NCI-H69 (cell line): ENCODE measurements at places on chromosomes 3 and 15.
A peak's percentile ranks its signal among the peaks of the same experiment; 100 is the strongest.

GRCh38 chr3:109112946-109113760 lies 4.8 kb downstream of the MORC1 start:
- no peak for DNase-seq

- DNase-seq = peak; percentile 91
These were observed 486 bp downstream of the CDIN1 start for GRCh38 chr15:36579792-36580431.

DNA sequence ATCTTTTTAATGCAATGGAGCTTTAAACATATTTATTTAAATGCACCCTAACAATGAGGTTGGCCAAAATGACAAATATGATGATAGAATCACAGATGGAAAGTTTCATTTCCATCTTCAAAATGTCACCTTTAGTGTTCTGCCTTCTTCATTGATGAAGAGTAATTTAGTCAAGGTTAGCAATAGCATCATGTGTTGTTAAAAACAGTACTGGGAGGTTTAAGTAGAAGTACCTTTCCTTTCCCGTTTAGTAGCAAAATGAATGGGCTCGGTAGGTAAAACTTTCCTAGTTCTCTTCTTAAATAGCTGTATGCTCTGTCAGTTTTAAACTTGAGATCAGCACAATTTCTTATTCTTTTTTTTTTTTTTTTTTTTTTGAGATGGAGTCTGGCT lies 35.1 kb downstream of the EIF2AK4 start:
- DNase-seq = no peak

- no peak for DNase-seq
These were observed 1.2 kb upstream of the C15orf40 start for GRCh38 chr15:83012636-83013035.

DNA sequence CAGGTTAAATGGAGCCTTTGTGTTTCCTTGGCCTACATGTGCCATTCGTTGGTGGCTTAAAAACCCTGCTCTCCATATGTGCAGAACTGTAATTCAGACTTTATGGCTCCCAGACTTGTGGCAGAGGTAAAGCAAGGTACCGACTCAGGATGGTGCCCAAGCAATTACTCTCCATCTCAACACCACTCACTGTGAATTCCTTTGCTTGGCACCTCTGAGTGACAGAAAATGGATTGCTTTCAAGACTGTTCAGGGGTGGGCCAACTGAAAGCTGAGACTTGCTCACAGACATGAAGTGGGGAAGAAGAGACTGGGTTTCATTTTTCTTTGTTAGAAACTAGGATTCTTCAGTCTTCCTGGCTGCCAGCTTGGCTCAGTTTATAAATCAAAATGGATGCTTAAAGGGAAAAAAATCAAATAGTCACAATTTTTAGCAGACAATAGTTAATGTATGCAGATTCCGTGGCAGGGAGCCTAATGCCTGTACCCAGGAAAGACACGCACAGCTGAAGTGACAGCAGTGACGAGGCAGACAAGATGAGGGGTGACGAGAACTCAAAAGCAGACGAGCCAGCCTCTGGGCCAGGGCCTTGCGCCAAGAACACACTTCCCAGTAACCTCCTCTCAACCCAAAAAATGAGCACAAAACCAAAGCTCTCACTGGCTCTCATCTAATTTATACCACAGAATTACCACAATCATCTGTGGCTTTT lies 207.9 kb upstream of the SLC2A2 start:
- no peak for DNase-seq

- DNase-seq = no peak
These were observed 73.1 kb upstream of the SAMMSON start for GRCh38 chr3:69926385-69926784.

GRCh38 chr3:81788610-81789009 lies 27.2 kb upstream of the GBE1 start:
- no peak for DNase-seq

GRCh38 chr3:108099679-108100428 lies 9.0 kb upstream of the CD47 start:
- no peak for DNase-seq

DNA sequence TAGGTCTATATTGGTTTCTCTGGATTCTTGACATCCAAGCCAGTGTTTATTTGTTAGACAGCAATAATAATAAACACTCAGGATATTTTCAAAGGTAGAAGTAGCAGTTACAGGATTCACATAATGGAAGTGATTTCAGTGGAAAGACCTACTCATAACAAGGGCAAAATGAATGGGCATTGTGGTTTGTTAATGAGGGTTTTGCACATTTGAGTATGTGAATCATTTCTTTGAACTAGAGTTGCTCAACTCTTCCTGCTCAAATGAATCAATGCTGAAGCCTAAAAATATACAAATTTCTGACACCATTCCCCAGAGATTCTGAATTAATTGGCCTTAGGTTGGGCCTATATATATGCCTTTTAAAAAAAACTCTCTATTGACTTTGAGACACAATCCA lies 4.1 kb upstream of the COL6A5 start:
- no peak for DNase-seq

DNA sequence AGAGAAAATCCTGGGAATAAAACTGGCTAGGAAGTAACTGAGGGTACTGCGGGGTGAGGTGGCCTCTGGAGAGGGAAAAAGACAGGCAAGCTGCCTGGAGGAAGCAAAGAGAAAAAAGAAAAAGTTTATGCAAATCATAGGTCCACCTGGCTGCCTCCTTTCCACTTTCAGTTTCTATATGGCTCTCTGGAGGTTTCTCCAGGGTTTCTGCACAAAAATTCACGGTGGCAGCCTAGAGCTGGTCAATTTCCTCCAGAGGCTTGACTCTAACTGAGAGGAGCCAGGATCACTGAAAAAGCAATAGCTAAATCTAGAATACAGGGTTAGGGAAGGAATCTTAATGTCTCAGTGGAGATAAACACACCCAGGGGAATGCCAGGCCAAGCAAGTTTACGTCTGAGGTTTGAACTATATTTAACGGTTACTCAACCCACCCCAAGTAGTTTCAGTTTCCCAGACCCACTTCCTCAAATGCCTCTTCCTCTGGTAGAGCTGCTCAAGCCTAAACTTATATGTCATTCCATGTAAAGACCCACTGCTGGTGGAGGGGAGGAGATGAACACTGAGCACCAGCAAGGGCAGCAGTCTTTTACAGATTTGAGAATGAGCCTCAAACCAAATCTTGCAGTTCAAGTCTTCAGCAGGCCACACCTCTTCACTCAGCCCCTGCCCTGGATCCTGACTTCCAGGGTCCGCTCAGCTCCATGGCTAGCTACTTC lies 5.7 kb downstream of the LYSMD2 start:
- DNase-seq = no peak

DNA sequence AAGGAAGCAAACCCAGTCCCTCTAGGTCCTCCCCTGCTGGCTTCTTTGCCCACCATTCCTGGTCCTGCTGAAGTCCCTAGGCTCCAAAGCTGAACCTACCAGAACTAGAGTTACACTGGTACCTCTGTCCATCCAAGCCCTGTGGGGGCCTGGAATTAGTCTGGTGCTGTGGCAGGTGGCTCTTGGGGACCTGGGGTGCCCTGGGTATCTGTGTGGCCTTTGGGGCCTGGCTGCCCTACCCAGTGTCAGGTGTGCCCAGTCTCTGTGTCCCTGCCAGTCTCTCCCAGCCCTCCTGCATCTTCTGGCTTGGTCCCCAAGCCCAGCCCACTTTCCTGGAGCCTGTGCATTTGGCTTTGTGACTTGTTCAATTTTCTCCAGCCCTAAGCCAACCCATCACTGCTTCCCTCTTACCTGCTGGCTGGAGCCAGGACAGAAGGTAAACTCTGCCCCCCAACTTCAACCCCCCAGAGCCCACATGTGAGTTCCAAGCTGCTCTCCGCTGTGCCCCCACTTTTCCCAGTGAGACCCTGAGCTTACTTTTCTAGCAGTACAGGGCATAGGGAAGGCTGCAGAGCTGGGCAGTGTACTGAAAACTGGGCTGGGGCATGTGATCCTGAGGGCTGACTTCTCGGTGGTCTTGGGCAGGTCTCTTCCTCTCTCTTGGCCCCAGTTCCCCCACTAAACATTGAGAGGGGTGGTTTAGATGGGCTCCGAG lies 28.3 kb upstream of the HHATL start:
- DNase-seq = no peak

- DNase-seq = peak; percentile 1
These were observed 43.3 kb downstream of the PLOD2 start for GRCh38 chr3:146117406-146118285.

DNA sequence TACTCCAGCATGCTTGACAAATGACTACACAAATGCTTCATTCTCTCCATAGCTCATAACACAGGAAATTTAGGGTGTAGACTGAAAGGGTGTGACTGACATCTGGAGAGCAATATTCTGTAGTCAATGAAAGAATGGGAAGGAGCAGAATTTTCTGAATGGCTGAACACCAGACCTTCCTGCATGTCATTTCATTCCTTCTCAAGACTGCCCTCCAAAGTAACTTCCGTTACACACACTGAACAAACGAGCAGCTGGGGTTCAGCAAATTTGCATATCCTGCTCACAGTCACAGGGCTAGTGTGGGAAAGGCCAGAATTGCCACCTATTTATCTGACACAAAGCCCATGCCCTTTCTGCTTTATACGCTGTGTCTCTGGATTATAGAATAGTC lies 325.0 kb upstream of the CFAP20DC start:
- peak; percentile 14 for DNase-seq

DNA sequence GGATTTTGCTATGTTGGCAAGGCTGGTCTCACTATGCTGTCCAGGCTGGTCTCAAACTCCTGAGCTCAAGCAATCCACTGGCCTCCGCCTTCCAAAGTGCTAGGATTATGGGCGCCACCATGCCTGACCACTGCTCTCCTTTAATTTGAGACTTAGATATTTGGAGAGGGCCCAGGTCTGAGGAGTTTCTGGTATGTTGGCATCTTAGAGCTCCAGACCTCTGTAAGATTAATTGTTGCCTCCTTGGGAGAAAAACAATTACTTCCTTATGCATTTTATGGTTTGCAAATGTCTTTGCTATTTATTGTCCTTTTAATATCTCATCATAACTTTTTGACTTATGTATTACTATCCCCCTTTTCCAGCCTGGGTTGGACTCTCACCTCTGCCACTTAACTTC lies 2.9 kb downstream of the ZNF774 start:
- DNase-seq = no peak

GRCh38 chr3:43326891-43327581 lies 40.7 kb downstream of the SNRK start:
- DNase-seq = no peak

GRCh38 chr3:155778462-155778861 lies 27.6 kb downstream of the C3orf33 start:
- DNase-seq = no peak

GRCh38 chr3:14884665-14885064 lies 62.7 kb upstream of the NR2C2 start:
- no peak for DNase-seq

GRCh38 chr3:144148356-144148755 lies 176.7 kb downstream of the DIPK2A start:
- no peak for DNase-seq

GRCh38 chr3:23405081-23405480 lies 202.0 kb downstream of the UBE2E2 start:
- DNase-seq = no peak

GRCh38 chr3:73502609-73503583 lies 121.8 kb downstream of the PDZRN3 start:
- DNase-seq = peak; percentile 86

DNA sequence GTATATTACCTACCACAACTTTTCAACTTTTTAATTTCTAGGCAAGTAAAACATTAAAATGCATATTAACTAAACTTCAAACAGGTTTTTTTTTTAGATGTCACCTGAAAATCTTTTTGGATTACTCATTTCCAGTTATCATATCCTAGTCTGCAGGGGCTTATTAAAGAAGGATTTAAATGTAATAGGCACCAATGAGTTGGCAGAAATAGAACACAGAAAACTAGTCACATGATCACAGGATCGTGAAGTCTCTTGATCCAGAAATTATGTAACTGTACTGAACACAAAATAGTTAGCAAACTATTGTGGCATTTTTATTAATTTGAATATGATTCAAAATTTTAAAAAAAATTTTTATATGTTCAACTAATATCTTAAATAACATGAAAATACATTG lies 654.4 kb upstream of the NAALADL2 start:
- no peak for DNase-seq

- DNase-seq = peak; percentile 17
These were observed 191.8 kb downstream of the SEMA6D start for GRCh38 chr15:47908950-47909670.
